Right ventricle myocardium inferior (tissue), 1 donor: ENCODE measurements at places on chromosomes 4 and X. TPM values are rescaled to one million over a fixed set of nuclear protein-coding genes. Genes with fewer than 3 reads are reported as not detected.

ARR3 gene
- not detected for total RNA-seq

XAGE1B gene
- total RNA-seq: not detected

BRS3 gene
- total RNA-seq: not detected

CDX4 gene
- not detected for total RNA-seq

VGLL1 gene
- not detected for total RNA-seq

RCHY1 gene
- total RNA-seq: 48.9 TPM

DSPP gene
- not detected for total RNA-seq

CITED1 gene
- total RNA-seq: not detected

MED12 gene
- 19.4 TPM for total RNA-seq

SCML2 gene
- 1.4 TPM for total RNA-seq

BTC gene
- 0.16 TPM for total RNA-seq

- DNase-seq: no peak
Measured at GRCh38 chrX:39811376-39811775, 286.4 kb downstream of the BCOR start.

DNA sequence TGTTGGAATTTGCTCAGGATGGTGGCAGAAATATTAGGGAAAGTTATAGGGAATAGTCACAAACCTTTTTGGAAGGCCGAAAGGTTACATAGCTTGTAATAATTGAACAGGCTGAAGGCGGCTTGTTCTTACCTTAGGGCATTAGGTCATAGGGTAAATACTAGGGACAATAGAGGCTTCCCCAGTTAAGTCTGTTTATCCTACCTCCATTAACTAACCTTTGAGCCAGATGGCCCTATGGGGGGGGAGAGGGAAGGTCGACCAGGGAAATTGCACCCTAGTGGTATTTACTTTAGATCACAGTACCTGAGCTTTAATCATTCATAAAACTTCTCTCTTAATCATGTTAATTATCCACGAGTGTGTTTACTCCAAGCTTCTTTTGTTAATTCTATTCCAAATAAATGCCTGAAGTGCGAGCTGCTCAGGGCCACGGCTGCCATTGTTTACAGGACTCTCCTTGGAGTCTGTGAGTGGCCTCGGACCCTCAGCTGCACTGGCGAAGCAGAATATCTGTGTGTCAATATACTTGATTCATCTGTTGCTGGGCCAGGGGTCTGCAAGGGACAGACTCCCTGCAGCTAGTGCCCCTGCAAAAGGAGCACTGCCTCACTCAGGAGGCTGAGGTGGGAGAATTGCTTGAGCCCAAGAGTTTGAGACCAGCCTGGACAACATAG, 22.9 kb downstream of the PAGE2 start:
- DNase-seq: no peak

DNA sequence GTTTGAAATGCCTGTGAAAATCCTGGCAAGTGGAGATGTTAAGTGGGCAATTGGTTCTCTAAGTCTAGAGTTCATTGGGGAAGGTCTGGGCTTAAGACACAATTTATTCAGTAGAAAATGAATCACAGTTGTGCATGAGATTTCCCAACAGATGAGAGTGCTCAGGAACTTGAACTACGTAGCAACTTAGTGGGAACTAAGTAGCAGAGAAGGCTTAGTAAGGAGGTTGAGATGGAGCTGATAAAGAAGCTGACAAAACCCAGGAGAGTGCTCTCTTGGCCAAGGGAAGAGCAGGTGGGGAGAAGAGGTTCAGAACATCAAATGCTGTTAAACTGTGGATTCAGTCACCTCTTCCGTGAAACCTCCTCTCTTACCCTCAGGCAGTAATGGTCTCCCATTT, 33.0 kb downstream of the AFF1 start:
- no peak for DNase-seq

- no peak for DNase-seq
Measured at GRCh38 chr4:94545296-94545695, 93.6 kb downstream of the PDLIM5 start.

GRCh38 chrX:140229191-140229590, 263.9 kb upstream of the CXorf66 start:
- DNase-seq: no peak

DNA sequence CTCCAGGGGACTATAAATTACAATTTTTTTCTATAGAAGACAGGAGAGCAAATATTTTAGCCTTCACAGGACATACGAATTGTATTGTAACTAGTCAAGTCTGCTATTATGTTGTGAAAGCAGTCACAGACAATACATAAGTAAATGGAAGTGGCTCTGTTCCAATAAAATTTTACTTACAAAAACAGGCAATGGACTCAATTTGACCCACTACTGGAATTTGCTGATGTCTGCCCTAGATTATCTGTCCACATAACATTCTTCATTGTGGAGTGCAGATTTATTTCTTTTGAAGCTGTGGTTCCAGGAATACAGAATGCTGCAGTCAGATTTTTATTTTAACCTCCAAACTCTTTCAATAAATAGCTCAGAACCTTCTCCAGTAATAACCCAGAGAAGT, 330.3 kb downstream of the PPP4R3C start:
- DNase-seq: no peak

GRCh38 chrX:20693078-20693477, 426.4 kb upstream of the RPS6KA3 start:
- DNase-seq: no peak

- no peak for DNase-seq
Measured at GRCh38 chrX:45300638-45301037, 100.0 kb upstream of the DIPK2B start.

- DNase-seq: no peak
Measured at GRCh38 chr4:94334476-94334875, 8.2 kb downstream of the HPGDS start.

DNA sequence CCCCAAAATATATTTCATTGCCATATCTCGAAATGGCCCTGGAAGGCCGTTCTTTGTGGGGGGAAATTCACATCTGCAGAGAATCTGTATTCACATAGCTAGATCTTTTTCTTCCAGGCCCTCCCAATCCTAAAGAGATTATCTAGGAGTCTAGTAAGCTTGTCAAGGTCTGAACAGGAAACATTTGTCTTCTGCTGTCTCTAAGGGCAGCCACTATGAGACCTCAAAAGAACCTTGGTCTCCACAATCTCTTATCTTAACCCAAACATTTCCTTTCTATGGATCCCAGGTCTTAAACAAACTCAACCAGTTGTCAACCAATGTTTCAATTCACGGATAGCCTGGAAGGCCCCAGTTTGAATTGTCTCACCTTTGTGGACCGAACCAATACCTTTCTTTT, 45.0 kb downstream of the CRLF2 start:
- DNase-seq: no peak

DNA sequence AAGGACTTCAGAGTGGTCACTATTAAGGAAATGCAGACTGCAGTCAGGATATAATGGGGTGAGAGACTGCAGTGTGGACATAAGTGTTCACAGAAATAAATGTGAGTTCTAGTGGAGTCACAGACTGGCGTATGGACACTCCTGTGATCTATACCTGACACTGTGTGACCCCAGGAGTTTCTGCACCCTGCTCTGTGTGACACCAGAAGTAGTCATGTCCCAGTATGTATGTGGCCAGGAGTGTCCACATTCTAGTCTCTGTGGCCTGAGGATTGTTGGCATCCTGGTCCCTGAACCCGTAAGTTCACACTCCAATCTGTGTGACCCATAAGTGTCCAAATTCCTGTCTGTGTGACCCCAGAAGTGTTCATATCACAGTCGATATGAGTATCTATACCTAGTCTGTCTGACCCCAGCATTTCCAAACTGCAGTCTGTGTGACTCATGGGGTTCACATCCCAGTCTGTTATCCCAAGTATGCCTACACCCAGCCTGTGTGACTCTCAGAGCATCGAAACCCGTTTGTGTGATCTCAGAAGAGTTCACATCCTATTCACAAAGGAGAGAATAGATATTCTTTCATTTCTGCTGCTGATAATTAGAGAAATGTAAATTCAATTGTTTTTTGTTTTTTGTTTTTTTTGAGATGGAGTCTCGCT, 16.3 kb downstream of the WDR13 start:
- no peak for DNase-seq

- DNase-seq: no peak
Measured at GRCh38 chr4:9996319-9997110, 24.8 kb downstream of the SLC2A9 start.

DNA sequence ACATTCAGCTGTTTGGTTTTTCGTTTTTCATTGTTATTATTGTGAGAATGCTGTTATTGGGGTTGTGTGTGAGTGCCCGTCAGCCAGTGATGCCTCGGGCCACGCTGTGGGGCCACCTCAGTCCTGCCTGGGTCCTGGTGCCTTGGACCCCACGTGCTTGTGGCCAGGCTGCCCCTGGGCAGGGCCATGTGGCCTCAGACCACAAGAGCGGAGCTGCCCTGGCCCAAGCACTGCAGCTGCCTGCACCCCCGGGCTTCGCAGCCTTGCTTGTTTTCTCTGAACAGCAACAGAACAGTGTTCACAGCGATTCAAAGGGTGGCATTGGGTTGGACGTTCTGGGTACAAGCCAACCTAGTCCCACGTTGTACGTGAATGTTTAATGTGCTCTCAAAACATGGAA, 56.9 kb downstream of the CPLX1 start:
- DNase-seq: peak; percentile 57

DNA sequence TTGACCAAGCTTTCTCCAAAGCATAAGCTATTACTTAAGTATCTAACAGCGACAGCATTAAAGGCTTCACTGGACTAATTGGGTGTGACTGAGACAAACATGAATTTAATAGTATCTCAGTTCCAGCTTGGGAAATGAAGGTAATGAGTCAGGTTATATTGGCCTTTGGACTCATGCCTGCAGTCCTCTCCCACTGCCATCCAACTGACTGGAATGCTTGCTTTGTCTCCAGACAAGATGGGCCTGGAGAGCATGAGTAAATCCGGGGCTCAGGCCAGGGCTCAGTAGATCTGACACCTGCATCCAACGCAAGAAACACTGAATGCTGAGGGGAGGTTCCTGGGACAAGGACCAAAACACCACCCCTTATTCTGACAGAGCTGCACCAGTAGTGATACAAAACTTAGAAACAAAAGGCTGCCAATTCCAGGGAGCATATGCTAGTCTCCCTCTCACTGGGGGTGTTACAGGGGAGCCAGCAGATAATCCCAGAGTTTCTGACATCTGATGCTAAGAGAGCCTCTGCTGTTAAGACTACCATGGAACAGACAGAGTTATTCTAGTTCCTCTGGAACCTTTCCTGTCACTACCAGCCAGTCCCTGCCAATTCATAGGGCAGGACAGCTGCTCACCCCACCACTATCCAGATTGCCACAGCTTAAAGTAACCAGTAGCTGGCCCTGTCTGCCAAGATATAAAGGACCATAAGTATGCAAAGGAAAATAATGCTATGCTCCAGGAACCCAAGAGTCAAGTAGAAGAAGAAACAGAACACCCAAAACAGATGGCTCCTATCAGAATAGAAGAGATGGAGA, 293.8 kb downstream of the IQCM start:
- DNase-seq: no peak

GRCh38 chr4:152229782-152230289, 306.1 kb downstream of the FBXW7 start:
- DNase-seq: no peak

DNA sequence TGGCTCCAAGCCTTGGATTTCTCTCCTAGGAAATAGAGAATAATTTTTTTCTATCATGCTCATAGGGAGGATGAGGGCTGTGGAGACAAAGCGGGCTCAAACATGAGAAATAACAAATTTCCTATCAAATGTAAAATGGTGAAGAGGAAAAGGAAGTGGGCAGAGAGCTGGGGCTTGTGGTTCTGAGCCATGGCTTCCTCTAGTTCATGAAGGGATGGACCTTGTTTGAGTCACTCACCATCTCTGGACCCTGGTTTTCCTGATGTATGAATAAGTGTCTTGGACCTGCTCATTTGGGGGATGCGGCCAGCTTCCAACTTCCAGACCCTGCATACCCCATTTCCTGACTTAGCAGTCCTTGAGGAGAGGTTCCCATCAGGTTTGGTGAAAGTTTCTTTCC, 63.0 kb downstream of the MSX1 start:
- DNase-seq: no peak

DNA sequence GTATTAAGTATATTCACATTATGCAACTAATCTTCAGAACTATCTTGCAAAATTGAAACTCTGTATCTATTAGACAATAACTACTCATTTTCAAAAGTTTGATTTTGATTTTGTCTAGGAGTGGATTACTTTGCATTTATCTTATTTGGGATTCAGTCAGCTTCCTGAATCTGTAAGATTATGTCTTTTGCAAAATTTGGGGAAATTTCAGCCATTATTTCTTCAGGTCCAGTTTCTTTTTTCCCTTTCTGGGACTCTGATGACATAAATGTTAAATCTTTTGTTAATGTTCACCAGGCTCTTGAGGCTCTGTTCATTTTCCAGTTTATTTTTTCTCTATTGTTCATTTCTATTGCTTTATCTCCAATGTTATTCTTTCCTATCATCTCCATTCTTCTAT, 15.0 kb downstream of the RPS6KA3 start:
- DNase-seq: no peak

DNA sequence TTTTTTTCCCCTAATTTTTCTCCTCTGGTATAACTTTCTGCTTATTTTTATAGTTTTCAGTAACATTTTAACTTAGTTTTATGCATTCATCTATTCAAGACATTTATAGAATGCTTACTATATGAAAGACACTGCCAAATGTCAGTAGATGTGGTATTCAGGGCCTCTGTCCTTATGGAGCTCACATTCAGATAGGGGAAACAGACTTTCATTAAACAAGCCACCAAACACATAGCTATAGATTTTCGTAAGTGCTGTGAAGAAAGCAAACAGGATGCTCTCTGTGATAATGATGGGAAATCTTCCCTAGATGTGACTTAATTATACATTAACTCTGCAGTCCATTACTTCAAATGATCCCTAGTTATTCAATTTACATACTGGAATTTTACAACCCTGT, 362.0 kb upstream of the FTHL17 start:
- no peak for DNase-seq

- no peak for DNase-seq
Measured at GRCh38 chrX:45954026-45954425, 591.2 kb downstream of the ZNF674 start.

GRCh38 chr4:108097990-108098553, 70.7 kb downstream of the LEF1 start:
- no peak for DNase-seq

DNA sequence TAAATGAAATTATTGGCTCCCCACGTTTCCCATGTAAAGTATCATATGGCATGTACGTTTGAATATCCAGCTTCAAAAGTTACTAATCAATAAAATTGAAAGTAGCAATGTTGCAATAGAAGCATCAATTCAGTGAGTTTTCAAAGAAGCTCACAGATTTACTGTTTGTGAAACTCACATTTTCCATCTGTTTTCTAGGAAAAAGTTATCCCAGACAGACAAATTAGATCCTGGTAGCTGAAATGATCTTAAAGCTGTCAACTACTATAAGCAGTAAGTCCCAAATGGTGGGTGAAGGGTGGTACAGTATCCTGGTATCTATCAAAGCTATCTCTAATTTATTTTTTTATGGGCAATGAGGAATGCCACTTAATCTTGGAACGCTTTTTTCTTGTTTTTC, 60.7 kb upstream of the MXRA5 start:
- DNase-seq: no peak

DNA sequence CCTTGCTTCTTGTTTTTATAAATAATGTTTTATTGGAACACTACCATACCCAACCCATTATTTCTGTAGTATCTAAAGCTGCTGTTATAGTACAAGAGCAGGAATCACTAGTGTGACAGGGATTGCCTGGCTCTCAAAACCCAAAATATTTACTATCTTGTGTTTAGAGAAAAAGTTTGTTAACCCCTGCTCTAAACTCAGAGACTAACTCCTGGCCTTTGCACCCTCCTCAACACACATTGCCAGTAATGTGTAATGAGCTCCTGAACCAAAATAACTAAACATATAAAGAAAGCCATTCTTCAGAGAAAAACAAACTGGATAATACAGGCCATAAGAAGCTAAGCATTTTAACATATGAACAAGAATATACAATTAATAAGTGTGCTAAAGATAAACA, 8.2 kb upstream of the FAT4 start:
- DNase-seq: no peak

GRCh38 chrX:107729558-107730297, 45.9 kb downstream of the TSC22D3 start:
- peak; percentile 80 for DNase-seq
